ENCODE measurements at places on chromosomes 3 and 15.

GRCh38 chr3:32420126-32421038 is 28.7 kb downstream of the CMTM7 start:
- DNase-seq = peak; percentile 57

DNA sequence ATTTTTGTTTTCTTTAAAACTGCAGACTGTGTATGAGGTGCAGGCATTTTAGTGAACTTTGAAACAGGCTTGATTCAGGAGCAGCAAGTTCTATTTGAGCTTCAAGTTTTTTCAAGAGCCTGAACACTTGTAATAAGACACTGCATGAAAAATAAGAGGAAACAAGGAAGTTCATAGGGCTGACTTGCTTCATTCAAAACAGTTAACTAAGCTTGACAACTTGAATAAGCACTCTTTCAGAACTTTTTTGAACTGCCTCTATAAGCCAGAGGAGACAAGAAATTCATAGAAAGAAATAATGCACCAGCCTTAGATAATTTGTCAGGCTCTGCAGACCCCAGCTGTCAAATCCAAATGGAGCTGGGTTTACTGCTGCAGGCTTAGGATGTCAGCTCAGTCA is 130.2 kb downstream of the SSR3 start:
- no peak for DNase-seq

DNA sequence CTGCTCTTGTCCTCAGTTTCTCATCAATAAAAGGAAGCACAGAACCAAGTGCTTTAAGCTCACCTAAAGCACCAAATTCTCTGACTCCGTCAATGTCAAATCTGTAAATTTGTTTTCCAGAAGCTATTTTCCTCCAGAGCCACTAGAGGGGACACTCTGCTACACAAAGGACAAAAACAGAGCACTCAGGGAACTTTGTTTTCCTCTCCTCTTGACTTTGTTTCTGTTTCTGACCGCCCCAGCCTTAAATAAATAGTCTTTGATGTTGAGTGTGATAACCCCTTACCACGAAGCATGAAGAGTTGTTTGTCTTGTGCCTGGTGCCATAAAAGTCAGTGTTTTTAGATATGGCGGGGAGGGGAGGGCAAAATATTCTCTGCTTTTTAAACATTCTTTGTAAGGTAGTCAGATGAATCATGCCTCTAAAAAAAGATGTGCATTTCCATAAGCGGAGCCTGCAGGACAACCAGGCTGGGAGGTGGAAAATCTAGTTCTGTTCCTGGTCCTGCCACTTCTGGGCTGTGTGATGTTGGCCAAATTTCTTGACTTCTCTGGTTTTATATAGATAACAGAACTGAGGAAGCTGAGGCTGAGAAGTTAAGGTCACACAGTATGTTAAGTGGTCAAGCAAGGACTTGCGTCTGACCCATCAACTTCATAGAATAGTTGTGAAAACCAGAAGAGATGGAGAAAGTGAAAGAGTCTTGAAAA is 7.3 kb upstream of the ZBTB38 start:
- no peak for DNase-seq

DNA sequence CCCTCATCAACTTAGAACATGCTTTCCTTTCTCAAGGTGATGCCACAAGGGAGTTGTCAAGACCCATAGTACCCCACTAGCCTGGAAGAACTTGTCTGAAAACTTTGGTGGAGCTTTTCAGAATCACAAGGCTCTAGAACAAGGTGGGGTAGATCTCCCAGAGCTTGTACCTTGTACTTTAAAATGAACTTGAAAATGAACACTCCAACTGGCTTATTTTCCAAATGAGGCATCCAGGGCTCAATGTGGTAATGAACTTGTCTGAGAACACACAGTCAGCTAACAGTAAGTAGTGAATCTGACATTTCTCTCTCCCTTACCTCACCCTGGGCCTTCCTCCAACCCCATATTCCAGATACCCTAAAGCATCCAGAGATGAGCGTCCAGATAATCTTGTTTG is 81.8 kb upstream of the THBS1 start:
- DNase-seq = no peak

- DNase-seq = no peak
These were observed 533.1 kb downstream of the OTOL1 start for GRCh38 chr3:162029736-162030135.

DNA sequence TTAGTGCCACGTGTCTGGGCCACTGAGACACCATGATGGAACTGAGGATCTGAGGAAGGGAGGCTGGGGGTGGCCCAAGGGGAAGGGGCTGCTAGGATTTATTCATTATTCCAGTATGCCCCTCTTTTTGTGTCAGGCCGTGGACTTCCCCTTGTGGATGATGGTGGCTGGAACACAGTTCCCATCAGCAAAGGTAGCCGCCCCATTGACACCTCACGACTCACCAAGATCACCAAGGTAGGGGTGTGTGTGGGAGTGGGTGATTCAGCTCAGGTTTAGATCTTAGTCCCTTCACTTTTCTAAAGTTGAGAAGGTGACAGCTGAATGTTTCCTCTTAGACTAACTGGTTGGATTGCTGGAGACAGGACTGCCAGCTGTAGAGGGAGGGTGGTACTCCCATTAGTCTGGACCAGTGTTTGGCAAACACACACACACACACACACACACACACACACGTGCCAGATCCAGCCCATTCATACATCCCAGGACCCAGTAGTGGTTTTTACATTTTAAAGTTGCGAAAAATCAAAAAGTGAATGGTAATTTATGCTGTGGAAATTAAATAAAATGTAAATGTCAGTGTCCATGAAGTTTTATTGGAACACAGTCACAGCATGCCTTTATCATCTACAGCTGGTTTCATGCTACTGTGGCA is 11.4 kb downstream of the EIF4G1 start:
- no peak for DNase-seq

DNA sequence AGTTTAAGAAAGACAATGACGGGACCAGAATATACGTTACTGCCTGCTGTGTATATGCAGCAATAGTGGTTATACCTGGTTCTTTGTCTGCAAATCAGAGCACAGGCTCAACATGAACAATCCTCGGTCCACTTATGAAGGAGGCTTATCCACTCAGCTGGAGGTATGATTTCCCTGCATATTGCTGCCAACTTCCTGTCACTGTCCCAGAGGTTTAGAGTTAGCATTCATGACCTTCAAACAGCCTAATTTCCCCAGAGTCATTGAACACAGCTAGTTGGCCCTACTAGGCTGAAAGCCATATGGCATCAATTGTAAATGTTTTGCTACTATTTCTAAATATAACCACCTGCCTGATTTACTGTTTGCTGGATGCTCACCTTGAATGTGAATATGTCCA is 224.9 kb upstream of the ZNF717 start:
- no peak for DNase-seq

DNA sequence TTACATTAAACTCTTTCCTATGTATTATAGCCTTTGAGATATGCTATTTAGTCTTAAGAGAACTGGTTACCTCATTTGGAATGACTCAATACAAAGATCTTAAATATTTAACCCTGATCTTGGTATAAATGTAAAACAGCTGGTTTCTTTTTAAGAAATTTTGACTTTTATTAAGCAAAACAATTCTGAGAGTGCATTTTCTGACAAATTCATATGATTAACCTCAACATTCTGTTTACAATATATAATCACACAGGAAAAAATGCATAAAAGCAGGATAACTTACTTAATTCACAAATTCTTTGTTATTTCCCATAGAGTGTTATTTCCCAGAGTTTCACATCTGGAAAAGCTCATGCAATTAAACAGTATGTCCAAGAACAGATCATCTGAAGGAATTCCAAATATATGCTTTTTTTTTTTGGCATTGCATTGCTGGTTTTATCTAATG is 400.4 kb upstream of the THBS1 start:
- DNase-seq = no peak

GRCh38 chr3:127441764-127442163 is 148.8 kb downstream of the TPRA1 start:
- no peak for DNase-seq

GRCh38 chr3:134231131-134231530 is 19.5 kb downstream of the RYK start:
- no peak for DNase-seq

DNA sequence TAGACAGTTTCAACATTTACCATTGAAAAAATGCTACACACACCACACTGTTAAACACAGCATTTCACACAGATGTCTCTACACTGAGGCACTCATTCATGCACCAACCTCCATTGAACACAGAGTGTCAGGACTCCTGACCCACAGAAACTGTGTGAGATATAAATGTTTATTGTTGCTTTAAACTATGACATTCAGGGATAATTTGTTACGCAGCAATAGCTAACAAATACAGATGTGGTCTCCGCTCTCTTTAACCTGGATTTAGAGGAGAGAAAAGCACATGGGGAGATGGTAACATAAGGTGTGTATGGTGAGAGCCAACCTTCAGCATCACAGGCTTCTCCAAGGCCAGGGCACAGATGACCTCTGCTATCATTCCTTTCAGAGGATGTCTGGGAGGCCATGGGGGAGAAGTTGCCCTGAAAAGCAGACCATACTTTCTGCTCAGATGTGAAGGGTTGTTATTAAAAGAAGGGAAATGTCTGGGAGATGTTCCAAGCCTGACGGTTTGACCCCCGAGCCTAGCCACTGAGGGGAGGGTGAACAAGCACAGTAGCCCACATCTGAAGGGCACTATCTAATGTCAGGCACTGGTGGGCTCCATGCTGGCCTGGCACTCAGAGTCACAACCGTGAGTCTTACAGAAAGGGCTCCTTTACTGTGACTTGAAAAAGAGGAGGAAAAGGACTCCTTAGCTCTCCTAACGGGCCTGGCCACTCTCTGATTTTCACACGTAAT is 284.5 kb upstream of the TLE3 start:
- DNase-seq = no peak

GRCh38 chr15:73605759-73606436 is 27.3 kb downstream of the NPTN start:
- no peak for DNase-seq

- no peak for DNase-seq
These were observed 6.4 kb upstream of the CCDC33 start for GRCh38 chr15:74229686-74230085.

GRCh38 chr3:28295898-28296490 is 52.5 kb upstream of the ZCWPW2 start:
- DNase-seq = no peak

DNA sequence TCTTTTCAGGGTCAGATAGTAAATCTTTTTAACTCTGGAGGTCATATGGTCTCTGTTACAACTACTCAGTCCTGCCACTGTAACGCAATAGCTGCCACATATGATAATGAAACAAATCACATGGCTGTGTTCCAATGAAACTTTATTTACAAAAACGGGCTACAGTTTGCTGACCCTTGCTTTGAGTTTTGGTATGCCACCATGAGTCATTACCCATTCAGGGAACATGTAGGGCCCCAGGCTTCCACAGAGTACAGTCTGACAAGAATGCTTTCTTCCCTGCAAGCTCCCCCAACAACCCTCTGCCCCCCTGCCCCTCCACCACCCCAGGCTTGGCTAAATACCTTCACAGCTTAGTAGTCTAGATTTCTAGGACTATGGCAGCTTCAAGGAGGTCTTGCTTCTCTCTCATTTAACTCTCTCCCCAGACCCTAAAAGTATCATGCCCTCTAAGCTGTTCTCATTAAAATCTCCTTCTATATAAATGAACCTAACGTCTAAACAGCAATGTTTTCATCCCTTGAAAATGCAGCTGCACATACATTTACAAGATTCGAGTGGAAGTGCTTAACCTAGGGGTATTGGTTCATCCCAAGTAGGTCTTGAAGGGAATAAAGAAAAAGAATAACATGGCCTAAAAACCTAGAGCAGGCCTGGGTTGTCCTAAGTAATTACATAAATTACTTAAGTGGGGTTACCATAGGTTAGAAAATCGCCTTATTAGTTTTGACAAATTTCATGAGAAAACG is 117.8 kb upstream of the PRICKLE2 start:
- DNase-seq = no peak

DNA sequence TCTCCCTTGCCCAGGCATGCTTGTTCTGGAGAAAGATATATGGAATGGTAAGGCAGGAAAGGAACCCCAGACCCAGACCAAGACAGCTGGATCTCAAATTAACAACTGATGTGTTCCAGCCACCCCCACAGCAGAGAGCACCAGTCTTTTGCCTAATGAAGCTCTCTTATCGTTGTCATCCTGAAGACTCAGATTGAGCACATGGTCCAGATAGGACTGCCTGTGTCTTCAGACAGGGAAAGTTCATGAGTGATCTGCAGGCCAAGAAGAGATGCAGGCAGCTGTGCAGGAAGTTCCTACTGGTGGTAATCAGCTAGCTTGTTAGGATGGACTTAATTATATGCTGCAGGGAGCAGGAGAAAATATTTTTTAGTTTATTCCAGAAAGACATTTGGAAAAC is 53.3 kb downstream of the PPP2R3A start:
- no peak for DNase-seq

DNA sequence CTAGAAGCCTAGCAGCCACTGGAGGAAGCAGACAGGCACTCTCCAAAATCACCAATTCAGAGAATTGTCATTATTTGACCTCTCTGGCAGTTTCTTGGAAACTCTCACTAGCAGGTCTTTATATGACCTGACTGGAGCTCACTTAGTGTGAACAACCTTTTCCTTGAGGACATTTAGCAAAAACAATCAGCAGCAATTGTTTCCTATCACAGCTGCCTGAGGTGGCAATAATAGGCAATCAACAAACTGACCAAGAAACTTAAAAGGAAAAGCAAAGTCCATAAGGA is 162.4 kb upstream of the STT3B start:
- no peak for DNase-seq

DNA sequence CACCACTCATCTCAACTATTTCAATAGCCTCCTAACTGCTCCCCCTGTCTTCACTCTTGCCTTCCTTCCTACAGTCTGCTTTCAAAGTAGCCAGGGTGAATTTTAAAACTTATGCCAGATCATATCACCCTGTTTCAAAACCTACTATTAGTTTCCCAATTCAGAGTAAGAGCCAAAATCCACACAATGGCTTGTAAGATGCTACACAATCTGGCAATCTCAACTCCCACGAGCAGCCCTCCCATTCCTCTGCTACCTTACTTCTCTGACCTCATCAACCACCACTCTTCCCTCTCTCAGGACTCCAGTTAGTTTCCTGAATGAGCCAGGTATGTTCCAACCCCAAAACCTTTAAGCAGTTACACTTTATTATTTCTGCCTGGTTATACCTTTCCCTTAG is 62.5 kb downstream of the VPS13C start:
- no peak for DNase-seq

DNA sequence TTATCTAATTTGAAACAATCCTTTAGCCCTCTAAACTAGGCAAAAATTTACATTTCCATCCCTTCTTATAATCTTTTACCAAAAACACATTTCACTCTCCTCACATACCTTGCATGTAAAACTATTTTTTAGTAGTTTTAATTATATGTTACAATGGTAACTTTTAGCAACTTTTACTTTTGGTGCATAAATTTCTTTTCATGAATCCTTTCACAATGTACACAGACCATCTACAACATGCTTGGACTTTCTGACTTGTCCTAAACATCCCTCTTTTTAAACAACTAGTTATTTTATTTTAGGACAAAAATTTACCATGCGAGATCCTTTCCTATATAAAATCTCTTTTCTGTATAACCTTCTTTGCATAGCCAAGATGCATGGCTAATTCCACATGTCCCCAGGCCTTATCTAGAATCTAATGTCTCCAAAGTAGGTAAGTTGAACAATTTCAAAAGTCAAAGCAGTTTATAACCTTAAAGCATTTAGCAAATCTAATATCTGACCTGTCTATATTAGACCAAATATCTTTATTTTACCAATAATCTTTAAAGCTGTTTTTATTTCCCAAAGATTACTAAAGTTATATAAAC is 14.4 kb upstream of the ALDH1L1 start:
- no peak for DNase-seq
